ENCODE measurements at places on chromosomes 2 and 18.

GRCh38 chr2:238345297-238345968 lies 25.1 kb downstream of the TRAF3IP1 start:
- DNase-seq, result no peak

DNA sequence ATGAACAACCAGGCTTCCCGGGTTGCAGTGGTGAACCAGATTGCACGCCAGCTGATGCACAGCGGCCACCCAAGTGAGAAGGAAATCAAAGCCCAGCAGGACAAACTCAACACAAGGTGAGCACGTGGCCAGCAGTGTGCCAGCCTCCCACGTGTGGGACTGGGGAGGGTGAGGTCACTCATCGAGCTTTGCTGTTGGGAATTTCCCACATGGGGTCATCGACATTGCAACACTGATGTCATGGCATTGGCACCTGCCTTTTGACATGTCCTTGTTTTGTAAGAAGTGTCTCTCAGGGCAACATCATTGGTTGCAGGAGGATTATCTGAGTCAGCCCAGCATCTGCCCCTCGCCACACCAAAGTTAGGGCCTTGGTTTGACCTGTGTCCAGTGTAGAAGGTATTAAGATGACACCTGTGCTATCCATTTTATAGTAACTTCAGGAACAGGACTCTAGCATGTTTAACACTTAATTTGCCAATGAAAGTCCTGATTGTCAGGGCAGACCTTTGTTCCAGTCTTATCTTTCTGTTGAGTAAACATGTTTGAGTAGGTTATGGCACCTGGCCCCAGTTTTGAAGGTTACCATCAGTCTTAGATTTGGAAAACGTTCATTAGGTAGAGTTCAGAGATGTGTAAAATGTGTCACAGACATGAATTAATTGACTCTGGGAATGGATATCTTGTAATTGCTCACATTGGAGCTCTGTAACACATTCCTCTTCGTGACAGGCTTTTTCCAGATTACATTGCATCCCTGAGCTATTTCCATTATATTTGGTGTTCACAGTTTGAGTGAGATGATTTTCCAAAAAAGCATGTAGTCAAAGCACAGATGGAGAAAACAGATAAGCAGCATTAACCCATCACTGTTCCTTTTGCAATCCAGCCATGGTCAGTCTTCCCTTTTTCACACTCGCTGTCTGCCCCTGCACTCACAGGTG lies 93.3 kb upstream of the EML6 start:
- peak; percentile 19 for DNase-seq

DNA sequence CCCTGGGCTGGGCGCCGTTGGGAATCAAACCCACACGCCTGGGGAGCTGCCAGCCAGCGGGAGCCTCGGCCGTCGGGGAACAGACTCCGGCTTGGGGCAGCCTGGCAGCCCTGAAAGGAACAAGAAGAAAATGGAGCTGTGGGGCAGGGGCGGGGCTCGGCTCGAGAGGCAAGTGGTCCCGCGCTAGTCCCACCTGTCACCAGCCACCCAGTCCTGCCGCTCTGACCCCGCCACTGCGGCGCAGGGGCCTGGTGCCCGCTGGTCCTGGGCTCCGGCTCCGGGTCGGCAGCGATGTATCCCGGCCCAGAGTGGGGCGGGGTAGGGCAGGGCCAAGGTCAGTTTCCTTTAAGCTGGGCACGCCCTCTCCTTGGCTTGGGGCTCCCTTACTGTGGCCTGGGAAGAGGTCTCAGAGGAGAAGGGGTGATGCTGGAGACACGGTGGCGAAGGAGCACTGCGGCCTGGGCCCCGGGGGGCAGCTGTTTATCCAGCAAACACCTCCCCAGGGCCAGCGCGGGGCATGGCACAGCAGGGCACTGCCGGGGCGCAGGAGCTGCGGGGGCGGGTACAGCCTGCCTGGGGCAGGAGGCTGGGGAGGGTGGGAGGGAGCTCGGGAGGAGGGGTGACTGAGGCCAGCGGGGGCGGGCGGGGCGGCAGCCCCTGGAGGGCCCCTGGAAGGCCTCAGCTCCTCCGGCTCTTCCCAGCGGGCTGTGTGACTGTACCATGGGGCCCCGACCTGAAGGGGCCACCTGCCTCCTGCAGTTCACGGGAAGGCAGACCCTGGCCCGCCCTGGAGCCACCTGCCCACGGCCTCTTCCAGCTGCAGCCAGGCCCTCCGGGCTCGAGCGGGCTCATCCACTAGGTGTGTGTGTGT lies 15.6 kb downstream of the ODC1 start:
- DNase-seq, result no peak

DNA sequence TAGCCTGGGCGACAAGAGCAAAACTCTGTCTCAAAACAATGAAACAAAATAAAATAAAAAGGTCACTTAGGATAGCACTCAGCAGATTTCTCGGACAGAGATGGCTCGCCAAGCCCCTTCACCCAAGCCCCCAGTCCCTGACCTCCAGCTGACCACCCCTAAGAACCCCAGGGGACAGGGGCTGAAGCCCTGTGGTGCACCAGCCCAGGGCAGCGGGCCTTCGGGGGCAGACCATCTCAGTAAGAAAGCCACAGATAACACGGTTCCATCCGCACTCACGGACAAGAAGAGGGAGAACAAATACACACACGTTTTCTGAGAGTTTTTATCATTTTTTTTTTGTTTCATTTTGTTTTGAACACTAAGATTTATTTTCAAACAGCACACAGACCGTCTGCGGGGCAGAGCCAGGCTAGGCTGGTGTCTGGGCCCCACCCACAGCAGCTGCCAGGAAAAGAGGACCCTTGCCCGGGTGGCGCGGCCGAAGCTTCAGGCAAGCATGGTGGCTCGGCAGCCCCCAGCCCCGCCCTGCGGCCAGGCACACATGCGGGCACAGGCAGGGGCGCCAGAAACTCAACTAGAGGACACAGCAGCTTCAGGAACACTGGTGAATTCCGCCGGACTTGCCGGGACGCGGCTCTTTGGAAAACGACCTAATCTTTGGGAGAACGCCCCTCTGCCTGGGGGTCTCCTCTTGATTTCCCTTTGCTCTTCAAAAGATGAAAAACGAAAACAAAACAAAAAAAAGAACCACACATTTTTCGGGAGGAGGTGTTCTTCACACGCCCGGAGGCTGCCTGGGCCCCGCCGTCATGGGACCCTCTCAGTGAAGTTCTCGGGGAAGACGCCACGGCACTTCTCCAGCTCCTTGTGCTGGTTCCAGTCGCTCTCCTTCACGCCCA lies 59.0 kb downstream of the BIN1 start:
- no peak for DNase-seq

DNA sequence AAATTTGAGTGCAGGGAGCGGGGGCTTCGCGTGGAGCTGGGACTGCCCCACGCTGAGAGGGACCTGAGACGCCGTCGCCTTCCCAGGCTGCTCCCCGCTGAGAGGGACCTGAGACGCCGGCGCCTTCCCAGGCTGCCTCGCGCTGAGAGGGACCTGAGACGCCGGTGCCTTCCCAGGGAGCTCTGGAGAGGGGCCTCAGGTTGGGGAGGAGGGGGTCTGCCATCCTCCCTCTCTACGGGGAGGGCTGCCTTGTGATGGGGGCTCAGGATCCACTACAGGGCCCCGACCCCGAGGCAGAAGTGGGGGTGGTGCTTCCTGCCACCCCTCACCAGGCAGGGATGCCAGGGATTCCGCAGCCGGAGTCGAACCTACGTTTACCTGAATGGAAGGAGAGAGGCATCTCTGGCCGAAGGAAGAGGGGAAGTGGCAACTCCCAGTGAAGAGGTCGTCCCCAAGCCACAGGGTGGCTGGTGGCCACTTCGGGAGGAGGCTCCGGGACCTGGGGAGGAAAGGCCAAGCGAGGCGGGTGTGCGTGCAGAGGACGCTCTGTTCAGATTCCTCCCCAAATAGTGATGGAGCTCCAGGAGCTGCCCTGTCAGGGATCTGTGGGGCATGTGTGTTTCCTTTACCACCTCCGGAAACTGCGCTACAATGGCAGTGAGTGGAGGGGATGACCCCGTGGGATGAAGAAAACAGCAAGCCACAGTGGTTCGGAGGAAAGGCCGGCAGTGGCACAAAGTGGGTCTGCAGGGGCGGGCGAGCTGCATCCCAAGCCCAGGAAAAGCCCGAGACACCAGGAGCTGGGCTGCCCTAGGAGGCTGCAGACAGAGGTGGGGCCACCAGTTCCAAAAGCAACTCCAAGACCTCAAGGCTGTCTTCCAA lies 108.2 kb upstream of the CTDP1 start:
- no peak for DNase-seq

DNA sequence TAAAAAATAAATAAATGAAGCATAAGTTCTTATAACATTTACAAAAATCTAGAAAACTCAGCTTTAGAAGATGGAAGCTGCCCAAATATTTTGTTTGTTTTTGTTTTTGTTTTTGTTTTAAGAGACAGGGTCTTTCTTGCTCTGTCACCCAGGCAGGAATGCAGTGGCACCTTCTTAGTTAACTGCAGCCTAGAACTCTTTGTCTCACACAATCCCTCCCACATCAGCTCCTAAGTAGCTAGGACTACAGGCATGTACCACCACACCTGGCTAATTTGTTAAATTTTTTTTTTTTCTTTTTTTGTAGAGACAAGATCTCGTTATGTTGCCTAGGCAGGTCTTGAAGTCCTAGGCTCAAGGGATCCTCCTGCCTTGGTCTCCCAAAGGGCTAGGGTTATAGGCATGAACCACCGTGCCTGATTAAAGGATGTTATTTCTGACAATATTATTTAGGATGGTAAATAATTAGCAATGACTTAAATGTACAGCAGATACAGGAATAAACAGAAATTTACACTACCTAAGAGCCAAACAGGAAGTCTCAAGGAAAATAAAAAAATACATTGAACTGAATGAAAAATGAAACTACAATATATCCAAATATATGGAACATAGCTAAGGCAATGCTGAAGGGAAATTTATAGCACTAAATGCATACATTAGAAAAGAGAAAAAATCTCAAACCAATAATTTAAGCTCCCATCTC lies 17.2 kb downstream of the SESTD1 start:
- DNase-seq, result no peak

GRCh38 chr2:168642873-168643272 lies 159.6 kb upstream of the NOSTRIN start:
- DNase-seq, result no peak

- no peak for DNase-seq
These were observed 45.6 kb upstream of the ANKRD44 start for GRCh38 chr2:197356136-197356535.

- DNase-seq, result no peak
These were observed 88.6 kb upstream of the EML6 start for GRCh38 chr2:54634564-54635511.

- no peak for DNase-seq
These were observed 107.8 kb downstream of the MEP1B start for GRCh38 chr18:32297579-32298170.

- DNase-seq, result no peak
These were observed 419.1 kb downstream of the SLC4A3 start for GRCh38 chr2:220046507-220046906.

- DNase-seq, result no peak
These were observed 246.8 kb downstream of the DYSF start for GRCh38 chr2:71700041-71700657.

GRCh38 chr2:189179570-189179950 lies at the start of gene COL5A2:
TSS of gene COL5A2 (minus strand) at chr2:189179761. CDS start at chr2:189179604, 157 bp downstream.
- no peak for DNase-seq

DNA sequence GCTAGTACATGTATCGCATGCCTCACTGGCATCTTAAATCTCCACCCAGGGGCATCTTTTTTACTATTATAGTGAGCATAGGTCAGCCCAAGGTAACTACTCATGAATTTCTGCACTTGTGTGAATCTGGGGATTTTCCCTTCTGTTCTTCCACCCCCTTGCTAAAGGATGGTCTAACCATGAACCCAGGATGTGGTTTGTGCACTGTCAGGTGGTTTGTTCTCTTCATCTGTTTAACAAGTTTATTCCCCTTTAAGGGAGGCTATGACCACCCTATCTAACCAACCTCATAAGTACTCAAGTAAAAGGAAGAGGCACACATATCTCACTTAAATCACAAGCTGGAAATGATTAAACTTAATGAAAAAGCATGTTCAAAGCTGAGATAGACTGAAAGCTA lies 243.0 kb downstream of the RPRM start:
- no peak for DNase-seq

DNA sequence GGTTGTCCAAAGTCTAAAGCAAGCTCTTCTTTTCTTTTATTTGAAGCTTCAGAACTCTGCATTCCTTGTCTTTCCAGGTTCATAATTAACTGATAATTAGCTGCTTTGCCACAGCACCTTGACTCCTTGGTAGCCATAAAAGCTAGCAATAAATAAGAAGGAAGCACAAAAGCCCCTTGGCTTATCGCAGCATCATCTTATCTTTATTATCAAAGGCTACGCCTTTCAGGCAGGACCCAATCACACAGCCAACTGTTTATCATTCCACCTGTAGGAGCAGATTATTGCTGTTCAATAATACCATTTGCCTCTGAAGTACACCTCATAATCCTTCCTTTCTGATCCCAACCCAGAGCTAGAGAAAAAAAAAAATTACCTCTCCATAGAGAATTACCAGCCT lies 489.2 kb downstream of the SATB2 start:
- no peak for DNase-seq

DNA sequence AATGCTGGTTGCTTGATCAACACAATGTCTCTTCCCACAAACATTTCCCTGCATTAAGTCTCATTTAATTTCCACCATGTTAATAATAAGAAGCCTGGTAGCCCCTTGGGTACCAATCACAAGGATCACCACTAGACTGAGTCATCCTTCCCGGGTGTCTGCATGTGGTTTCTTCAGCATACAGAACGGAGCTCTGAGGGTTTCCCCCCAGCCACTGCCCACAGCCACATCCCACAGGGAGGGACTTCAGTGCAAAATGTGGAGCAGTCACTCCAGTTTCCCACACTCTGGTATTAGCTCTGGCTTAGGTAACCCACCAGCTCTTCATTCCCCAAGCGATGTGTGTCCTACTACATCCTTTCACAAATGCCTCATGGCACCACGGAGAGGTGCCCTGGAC lies 42.7 kb upstream of the POLE4 start:
- no peak for DNase-seq

GRCh38 chr2:5666798-5667197 lies 25.4 kb upstream of the SOX11 start:
- DNase-seq, result no peak

DNA sequence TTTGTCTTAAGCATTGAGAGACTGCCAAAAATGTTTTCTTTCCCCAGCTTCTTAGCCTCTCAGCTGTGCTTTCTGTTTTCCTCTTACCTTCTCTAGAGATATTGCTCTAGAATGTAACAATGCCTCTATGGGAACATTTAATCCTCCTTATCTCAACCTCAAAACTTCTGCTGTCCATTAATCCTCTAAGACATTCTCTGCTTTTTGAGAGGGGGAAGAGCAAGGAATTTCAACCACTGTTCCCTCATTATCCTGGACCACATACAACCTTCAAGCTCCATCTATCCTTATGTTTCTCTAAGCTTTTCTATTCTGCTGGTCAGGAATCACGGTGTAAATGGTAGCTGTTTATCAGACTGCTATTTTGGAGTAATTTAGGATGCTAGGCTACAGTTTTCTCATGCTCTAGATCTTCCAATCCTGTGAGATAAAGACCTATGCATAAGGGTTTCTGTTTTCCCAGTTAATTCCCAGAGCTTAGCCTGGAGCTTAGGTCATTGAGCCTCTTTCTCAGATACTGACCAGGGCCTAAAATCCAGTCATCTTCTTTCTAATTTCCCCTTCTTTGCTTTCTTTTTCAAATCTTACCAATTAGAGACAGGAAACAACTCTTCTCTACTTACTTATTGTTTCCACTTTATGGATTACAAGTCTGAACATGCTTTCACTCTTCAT lies 282.0 kb downstream of the CALCRL start:
- no peak for DNase-seq

GRCh38 chr2:149872638-149873150 lies 285.1 kb upstream of the MMADHC start:
- no peak for DNase-seq

GRCh38 chr2:84247532-84247931 lies 211.5 kb downstream of the SUCLG1 start:
- DNase-seq, result no peak
